ENCODE measurements at places on chromosomes 11 and 22.

DNA sequence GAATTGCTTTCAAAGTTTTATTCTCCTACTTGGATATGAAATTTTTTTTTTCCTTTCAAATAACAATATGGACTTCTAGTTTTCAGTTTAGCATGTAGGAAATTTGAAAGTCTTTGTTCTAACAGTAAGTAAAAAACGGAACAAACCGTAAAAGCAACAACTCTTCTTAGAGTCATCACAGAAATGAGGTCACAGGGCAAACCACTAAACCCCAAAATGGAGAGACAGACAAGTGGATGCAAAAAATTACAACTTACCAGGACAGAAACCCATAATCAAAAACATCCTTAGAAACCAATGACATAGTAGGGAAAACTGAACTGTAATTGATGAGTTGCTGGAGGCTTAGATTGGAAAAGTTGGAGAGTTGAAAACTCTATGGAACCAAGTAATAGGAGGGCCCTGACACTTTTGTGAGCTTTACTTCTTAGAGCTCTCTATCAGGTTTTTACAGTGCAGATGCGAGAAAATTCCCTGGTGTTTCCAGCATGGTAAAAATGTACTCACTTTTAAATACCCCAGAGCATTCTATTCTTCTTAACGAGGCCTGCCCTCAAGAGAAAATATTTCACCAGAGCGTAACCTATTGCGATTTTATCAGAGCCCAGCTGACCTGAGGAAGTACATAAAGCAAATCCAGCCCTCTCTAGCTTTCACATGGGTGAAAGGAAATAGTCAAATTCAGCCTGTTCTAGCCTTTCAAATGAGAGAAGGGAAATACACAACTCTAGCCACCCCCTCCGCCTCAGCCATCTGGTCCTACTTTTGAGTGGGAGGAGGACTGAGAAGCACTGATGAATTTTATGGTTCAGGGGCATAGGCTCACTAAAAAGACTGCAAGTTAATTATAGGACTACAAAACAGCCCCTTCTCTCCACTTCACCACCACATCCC, 39.1 kb downstream of the CASP12 start:
- no peak for DNase-seq

- no peak for DNase-seq
Measured at GRCh38 chr22:32765132-32765618, 36.3 kb upstream of the TIMP3 start.

GRCh38 chr11:111370902-111371578, 8.0 kb downstream of the POU2AF1 start:
- DNase-seq = no peak

DNA sequence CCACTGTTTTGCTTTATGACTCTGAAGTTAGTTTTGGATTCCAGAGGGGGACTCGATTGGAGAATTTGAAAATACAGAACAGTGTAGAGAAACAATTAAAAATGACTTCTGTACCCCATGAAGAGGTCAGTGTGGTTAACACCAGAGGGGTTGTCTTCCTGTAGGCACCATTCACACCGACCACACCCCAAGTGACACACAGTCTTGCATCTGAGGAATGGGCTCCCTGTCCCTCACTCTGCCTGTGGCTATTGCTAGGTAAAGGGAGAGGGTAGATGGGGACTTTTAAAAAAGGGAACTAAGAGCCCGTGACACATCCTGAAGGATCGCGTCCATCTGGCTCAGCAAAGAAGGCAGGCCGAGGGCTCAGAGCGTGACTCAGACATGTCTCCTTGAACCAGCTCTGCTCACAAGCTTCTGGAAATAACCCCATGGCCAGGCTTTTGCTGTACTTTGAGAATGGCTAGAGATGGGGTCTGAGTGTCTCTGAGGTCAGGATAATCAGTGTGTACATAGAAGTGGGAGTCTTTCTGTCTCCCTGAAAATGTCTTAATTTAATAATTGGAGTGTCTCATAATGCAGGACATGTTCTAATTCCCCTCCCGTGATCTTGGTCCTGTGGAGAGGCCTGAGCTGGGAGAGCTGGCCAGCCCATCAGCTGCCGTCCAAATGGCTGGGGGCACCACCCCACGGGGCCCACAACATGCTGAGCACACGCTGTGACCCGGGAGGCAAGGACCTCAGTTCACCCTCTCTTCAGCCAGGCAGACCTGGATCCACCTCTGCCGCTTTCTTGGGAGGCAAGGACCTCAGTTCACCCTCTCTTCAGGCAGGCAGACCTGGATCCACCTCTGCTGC, 39.3 kb downstream of the SGSM1 start:
- DNase-seq = no peak

- no peak for DNase-seq
Measured at GRCh38 chr11:117940736-117941135, 11.5 kb upstream of the TMPRSS13 start.

GRCh38 chr11:35798423-35798822, 135.8 kb downstream of the TRIM44 start:
- DNase-seq = no peak

Measured in activated CD4-positive, alpha-beta T cell treated with anti-CD3 and anti-CD28 coated beads for 4 hours (primary cell).